ENCODE measurements at places on chromosomes 5 and 9.

GRCh38 chr9:109264877-109265587 lies 55.8 kb downstream of the EPB41L4B start:
- no peaks in the 10 kb centered on the region for H3K4me1 ChIP-seq
- H3K36me3 ChIP-seq, result peaks cover 10% of the 10 kb centered on the region
- no peaks in the 10 kb centered on the region for H3K27me3 ChIP-seq
- no peak for DNase-seq
- H3K27ac ChIP-seq, result no peak overlapping the region

GRCh38 chr5:35900972-35901695 lies 37.3 kb downstream of the CAPSL start:
- no peak for DNase-seq
- no peaks in the 10 kb centered on the region for H3K27me3 ChIP-seq
- H3K36me3 ChIP-seq, result no peaks in the 10 kb centered on the region
- no peak overlapping the region for H3K4me3 ChIP-seq
- H3K27ac ChIP-seq, result no peak overlapping the region
- H3K4me1 ChIP-seq, result no peaks in the 10 kb centered on the region

DNA sequence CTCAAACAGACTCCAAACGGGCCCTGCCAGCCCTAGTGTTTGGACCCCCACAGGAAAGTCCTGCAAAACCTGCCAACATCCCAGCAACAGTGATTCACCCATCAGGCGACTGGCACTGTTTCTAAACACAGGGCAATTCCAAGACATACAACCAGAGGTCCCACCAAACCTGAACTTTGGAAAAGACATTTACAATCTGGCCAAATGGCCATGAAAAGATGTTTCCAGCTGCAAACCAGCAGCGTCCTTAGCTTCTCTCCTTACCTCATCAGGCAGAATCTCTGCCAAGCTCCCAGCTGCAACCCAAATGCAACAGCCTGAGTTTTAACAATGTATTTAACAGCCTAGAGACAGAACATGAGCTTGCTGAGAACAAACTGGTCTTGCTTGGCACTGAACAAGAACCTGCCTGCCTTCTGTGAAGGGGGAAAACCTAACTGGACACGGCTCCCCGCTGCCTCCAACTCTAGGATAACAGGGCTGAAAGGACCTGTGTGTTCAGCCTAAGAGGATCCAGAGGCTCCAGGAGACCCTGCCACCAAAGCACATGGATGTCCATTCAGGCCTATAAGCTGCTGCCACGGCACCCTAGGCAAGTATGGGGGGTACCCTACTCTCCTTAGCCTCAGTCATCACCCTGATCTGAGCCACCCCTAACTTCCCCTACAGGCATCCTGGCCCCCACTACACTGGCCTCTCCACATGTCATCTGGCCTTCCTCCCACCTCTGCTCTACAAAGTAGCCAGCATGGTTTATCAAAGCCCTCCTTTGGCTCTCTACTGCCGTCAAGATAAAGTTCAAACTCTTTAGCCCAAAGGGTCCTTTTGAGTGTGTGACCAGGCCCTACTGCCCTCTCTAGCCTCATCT lies 5.6 kb downstream of the P4HA2 start:
- H3K36me3 ChIP-seq, result peaks cover 3% of the 10 kb centered on the region
- peaks cover 21% of the 10 kb centered on the region for H3K4me1 ChIP-seq
- no peak overlapping the region for H3K4me3 ChIP-seq

- no peak overlapping the region for H3K4me3 ChIP-seq
- no peak overlapping the region for H3K27ac ChIP-seq
- H3K36me3 ChIP-seq, result no peaks in the 10 kb centered on the region
- H3K27me3 ChIP-seq, result no peaks in the 10 kb centered on the region
- no peak for DNase-seq
Measured at GRCh38 chr9:14011799-14012560, 302.0 kb downstream of the NFIB start.

DNA sequence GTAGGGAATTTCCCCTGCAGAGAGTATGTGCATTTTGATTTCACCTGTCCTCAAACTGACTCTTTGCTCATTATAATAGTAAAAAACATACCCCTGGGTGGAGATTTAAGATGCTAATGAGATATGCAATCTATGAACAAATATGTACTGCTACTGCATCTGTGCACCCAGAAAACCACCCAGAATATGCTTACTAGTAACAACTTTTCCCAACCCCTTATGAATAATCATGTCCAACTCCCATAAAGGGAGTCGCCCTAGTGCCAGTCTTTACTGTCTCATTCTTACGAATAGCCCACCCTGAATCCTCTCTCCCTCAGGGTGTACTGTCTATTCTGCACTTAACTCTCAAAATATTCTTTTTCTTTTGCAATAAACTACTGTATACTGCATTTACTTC lies 39.0 kb upstream of the ZFP37 start:
- no peak overlapping the region for H3K4me3 ChIP-seq
- no peak overlapping the region for H3K27ac ChIP-seq
- no peak for DNase-seq
- H3K36me3 ChIP-seq, result no peaks in the 10 kb centered on the region
- peaks cover 69% of the 10 kb centered on the region for H3K27me3 ChIP-seq

DNA sequence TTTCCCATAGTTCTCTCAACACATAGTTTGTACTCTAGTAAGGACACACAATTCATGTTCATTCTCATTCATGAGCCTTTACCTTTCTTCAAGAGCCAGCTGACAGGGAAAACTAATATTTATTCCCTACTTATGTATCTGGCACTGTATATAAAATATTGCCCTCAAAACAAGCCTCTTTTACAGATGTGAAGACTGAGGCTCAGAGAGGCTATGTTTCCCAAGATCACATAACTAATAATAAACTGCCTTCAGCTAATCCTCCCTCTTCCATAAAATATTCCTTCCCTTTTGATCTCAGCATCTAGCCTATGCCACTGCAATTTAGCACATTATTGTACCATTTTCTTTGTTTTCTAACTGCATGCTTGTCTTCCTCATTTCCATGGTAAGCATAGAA lies 18.2 kb downstream of the ALDOB start:
- no peak overlapping the region for H3K4me3 ChIP-seq
- no peak for DNase-seq
- no peak overlapping the region for H3K27ac ChIP-seq
- H3K36me3 ChIP-seq, result peaks cover 20% of the 10 kb centered on the region
- peaks cover 5% of the 10 kb centered on the region for H3K4me1 ChIP-seq
- no peaks in the 10 kb centered on the region for H3K27me3 ChIP-seq

Data from type B pancreatic cell (in vitro differentiated cells).